Right ventricle myocardium superior (tissue), 1 donor: ENCODE measurements at places on chromosomes 5 and 9.
A peak's percentile ranks its signal among the peaks of the same experiment; 100 is the strongest.

GRCh38 chr5:82387001-82387818, 109.1 kb upstream of the RPS23 start:
- DNase-seq: no peak

DNA sequence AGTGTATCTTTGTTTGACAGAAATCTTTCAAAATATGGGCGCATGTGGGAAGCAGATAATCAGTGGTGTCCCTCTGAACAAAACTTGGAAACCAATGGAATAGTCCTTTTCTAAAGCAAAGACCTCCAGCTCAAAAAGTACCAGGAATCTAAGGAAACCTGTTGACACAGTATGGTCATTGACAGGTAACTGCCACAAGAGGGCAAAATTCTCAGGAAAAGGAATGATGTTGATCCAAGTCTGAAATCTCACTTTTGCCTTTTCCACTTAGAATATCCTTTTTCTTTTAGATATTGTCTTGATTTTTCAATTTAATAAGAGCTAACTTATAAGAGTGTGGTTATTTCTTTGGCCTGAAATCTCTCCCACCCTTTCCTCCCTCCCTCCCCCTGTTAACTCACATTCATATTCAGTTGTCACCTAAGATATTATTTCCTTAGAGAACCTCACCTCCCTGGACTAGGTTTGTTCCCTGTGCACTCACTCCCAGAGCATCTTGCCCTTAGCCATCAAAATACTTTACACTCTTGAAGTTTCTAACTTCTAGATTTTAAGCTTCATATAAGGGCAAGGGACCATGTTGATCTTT, 59.0 kb upstream of the BARX1 start:
- DNase-seq: no peak

DNA sequence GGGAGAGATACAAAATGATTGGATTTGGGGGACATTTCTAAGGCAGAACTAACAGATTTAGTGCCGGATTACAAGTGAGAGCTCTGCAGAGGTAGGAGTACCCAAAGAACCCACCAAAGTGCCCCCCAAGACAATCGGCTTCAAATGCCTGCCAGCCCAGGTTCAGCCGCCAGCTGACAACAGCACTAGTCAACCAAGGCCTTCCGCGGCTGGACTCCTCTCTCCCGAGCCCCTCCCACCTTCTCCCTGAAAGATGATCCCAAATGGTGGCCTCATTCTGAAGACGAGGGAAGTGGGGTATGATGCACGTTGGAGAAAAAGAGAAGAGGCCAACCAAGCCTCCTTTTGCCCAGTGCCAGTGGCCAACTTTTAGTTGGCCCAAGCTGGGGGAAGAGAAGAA, 210.4 kb upstream of the SLC30A5 start:
- no peak for DNase-seq

DNA sequence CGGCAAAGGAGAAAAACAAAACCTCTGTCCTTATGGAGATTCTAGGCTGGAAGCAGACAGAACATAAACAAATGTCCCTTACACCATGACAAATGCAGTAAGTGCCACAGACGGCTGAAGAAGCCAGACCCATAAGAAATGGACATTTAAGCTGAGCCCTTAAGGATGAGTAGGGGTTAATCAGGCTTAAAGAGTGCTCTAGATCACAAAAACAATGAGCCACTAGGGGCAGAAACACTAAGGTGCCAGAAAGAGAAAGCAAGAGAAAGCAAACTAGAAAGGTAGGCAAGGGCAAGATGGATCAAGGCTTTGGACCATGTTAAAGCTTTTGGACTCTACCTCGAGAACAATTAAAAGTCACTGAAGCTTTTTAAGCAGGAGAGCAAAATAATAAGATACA, 326.9 kb upstream of the WWC1 start:
- no peak for DNase-seq

DNA sequence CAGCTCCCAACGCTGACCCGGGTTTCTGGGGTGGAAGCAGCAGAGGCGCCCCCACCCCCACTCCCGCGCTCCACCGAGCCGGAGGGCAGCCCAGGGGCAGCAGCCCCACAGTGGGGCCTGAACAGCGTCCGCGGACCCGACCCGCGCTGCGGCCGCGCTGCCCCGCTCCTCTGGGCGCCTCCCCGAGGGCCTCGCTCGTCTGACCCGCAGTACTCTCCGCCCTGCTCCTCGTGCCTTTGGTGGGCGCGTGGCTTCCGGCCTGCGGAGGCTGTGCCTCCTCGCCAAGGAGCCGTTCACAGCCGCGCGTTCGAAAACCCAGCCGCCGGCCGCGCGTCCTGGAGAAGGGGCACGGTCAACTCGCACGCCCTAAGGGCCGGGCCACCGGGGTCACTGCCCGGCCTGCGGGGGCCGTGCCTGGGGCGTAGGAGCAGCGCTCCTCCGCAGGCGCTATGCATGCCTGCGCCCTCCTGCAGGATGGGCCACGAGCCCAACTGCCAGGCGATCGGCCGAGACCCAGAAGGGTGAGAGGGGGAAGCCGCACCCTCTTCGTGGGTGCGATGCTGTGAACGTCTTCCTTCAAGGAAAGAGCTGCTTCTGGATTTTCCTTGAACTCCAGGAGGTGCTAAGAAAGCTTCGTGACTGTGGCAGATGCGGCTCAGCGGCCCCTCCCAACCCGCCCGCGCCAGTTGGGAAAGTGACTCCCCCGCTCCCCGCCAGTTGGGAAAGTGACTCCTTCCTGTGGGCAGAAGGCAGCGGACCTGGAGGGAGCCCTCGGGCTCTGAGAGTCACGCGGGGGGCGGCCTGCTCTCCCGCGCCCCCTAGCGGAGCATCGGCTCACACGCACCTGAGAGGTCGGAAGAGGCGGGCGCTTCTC, 82.7 kb downstream of the HSD17B3 start:
- DNase-seq: peak; percentile 76

DNA sequence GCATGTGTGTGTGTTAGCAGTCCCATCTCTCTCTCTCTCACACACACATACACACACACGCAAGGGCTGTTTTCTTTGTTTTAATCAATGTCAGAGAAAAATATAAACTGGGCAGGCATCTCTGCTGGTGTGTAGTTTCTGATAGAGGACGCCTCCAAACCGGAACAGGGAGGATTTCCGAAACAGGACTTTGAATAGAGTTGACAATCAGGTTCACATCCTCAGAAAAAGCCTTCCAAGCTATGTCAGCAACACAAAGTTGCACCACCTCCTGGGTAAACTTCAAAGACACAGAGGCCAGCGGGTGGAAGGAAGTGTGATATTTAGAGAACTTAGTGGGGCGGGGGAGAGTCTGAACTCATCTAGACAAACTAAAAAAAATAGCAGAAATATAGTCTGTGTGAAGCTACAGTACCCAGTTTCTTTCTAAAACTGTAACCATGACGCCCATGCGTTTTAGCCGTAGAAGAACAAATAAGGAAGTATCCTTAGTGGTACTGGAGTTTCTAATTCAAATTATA, 1.2 kb downstream of the ST8SIA4 start:
- DNase-seq: peak; percentile 46

GRCh38 chr9:125137200-125137599, 6.1 kb downstream of the SCAI start:
- DNase-seq: no peak

- DNase-seq: no peak
Observed at GRCh38 chr9:4686584-4686983, 7.2 kb downstream of the CDC37L1 start.

- no peak for DNase-seq
Observed at GRCh38 chr5:95734906-95735305, 3.8 kb downstream of the RHOBTB3 start.

GRCh38 chr9:109272045-109272444, 48.8 kb downstream of the EPB41L4B start:
- no peak for DNase-seq

DNA sequence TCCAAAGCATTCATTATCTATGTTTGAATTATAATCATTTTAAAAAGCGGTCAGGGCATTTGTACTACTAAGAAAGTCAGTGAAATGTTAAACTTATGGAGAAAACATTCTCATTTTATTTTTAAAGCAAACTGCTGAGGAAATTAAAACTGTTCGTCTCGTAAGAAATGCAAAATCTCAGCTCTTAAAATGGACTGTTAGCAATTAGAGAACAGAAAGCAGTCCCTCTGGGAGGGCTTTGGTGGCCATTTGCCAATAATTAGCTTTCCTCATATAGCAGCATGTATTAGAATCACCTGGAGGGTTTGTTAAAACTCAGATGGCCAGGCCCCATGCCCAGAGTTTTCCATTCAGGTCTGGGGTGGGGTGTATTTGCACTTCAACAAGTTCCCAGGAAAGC, 120.7 kb upstream of the RASEF start:
- no peak for DNase-seq

DNA sequence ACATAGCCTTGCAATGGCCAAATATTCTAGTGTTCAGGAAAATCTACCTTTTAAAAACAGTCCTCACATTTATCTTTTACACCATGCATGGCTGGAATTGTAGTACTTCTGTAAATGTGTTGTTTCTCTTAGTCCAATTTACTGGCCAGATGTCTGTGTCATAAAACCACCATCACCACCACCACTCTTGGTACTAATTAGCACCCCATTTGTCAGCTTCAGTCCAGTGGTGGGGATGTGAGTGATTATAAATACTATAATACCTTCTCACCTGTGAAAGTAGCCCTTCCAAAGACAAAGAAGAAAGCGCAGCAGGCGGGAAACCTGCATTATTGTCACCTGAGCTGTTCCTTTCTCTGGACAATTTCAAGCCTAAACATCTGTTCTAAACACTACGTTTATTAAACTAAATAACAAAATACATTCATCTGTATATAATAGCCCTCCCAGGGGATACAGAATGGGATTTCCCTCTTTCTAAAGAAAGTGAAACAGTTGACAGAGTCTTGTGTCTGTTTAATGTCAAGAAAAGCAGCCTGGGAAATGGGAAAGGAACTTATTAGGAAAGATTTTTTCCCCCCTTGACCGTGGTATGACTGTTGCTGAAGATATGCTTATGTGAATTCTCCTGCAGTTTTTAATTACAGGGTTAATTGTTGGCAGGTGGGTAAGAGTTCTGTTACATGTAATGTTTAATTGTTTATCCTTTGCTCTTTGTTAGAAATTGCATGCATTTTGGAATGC, 144.5 kb upstream of the NUDT12 start:
- DNase-seq: no peak

DNA sequence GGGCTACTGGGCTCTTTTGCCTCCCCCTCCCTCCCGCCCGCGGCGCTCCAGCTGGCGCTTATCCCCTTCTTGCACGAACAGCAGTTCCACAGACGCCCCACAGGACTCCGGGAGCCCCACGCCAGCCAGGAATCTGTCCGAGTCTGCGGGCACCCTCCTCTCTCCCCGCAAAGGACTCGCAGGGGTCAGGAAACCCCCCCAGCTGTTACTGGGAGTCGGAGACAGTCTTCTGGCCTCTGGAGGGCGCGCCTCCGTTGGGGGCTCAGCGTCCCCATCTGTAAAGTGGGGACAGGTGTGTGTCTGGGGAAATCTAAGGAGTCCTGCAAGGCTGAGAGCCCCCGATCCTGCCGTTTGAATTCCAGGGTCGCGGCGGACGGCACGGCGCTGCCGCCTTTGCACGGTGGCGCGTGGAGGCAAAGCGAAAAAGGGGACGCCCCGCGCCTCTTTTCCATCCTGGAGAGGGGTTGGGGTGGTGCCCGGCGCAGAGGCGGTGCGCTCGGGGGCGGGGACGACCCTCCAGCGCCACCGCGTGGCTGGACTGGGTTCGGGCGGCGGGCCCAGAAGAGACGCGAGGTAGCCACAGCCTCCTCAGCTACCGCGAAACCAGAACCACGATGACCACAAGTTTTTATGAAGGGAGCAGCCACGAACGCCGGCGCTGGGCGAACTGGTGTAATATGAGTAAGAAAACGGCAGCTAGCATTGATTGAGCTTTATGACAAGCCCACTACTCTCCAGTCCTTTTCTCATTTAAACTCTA, 2.8 kb upstream of the CCIN start:
- DNase-seq: peak; percentile 91

DNA sequence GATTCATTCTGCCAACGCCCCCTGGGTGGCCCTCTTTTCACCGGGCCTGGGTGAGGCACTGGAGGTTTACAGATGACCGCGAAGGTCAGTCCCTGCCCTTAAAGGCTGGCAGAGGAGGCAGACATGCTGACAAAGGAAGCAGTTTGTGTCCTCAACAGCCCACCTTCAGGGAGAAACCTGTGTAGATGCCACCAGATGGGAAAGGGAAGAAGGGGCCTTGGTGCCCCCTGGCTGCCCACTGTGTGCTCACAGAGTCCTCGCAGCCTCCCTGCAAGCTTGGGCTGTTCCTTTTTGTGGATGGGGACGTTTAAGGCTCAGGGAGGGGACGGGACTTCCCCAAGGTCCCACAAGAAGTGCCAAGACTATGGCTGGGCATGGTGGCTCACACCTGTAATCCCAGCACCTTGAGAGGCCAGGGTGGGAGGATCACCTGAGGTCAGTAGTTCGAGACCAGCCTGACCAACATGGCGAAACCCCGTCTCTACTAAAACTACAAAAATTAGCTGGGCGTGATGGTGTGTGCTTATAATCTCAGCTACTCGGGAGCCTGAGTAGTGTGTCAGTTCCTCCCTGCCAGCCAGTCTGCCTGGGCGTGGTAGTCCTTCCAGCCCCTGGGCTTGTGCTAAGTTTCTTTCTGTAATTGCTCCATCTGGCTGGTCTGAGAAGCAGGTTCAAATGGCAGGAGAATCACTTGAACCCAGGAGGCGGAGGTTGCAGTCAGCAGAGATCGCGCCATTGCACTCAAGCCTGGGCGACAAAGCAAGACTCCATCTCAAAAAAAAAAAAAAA, 36.2 kb downstream of the NEK6 start:
- no peak for DNase-seq

- DNase-seq: no peak
Observed at GRCh38 chr5:143442385-143442784, 38.9 kb upstream of the NR3C1 start.

GRCh38 chr9:137552022-137552768, 516 bp downstream of the MRPL41 start:
- DNase-seq: peak; percentile 49

DNA sequence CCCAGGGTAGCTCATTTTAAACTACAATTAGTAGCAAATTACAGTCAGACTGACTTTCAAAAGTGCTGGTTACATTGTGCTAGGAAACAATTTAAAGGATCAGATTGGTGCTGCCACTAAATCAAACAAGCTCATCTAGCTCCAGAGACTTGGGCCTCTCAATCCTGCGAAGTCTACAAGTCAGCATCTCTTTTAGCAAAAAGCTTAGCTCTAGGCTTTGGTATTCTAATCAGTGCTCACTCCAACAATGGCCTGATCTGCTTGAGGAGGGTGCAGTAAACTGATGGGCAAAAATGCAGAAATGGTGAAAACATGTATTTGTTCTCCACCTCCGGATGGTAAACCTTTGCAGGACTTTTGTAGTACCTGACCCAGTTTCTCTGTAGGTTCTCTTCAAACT, 47.0 kb upstream of the SEMA6A start:
- no peak for DNase-seq

GRCh38 chr9:128499920-128500319, 4.6 kb upstream of the GLE1 start:
- DNase-seq: no peak

DNA sequence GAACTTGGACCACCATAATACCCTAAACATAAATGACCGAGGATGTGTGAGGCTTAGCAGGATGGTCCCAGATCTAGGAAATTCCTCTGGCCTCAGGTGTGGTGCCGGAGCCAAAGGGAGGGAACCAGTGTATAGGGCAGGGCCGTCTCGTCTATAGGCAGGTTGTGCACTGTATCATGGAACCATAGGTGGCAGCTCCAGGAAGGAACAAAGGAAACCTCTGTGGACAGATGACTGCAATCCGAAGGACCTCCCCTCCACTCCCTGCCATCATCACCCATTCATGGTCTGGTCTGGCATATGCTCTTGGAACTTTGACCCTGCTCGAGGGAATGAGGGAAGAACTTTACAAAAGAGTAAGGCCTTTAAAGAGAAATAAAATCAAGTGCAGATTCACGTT, 2.9 kb upstream of the MACIR start:
- no peak for DNase-seq
